ENCODE measurements at places on chromosomes 7 and 10. TPM values are rescaled to one million over a fixed set of nuclear protein-coding genes. Genes with fewer than 3 reads are reported as not detected.

The TET1 gene
- total RNA-seq = 10.4 TPM

The MUC3A gene
- 0.36 TPM for total RNA-seq

The ADD3 gene
- 321 TPM for total RNA-seq

GRCh38 chr7:141874787-141875186 lies 33.5 kb upstream of the PRSS37 start:
- no peak for DNase-seq

- DNase-seq = no peak
Measured at GRCh38 chr7:132076301-132077035, 499.8 kb downstream of the PLXNA4 start.

DNA sequence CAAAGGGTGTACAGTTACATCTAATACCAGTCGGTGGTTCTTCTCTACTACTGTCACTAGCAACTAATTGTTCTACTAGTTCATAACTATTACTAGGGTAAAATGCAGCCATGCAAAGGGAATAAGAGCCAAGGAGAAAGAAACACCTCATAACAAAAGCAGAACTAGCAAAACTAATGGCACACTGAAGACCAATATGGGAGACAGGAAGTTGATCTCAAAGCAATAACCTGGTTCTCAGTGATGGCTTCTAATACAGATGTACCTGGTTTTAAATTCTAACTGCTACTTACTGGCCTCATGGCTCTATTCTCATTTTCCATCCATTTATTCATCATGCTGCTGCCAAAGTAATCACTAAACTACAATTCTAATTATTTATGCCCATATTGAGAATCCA lies 170.3 kb downstream of the SEMA3E start:
- DNase-seq = no peak

- no peak for DNase-seq
Measured at GRCh38 chr7:36904101-36904500, 179.8 kb upstream of the AOAH start.

DNA sequence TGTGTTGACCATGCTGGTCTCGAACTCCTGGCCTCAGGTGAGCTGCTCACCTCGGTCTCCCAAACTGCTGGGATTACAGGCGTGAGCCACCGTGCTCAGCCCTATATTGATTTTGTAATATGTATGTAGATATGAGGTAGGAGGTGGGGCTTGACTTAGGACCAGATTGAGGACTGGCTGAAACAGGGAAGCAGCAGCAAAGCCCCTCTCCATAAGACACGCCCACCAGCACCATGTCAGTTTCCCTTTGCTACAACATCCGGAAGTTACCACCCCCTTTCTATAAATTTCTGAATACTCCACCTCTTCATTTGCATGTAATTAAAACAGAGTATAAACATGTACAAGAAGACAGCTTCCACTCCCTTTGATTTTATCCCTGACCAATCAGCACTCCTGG lies 47.9 kb upstream of the MYL10 start:
- DNase-seq = no peak
